Fibroblast of skin of scalp (primary cell): ENCODE measurements at places on chromosomes 2 and 18.

- peak; percentile 49 for DNase-seq
These were observed 124.0 kb downstream of the MDH1 start for GRCh38 chr2:63712748-63713147.

GRCh38 chr18:26021061-26021754, 69.2 kb downstream of the SS18 start:
- no peak for DNase-seq

DNA sequence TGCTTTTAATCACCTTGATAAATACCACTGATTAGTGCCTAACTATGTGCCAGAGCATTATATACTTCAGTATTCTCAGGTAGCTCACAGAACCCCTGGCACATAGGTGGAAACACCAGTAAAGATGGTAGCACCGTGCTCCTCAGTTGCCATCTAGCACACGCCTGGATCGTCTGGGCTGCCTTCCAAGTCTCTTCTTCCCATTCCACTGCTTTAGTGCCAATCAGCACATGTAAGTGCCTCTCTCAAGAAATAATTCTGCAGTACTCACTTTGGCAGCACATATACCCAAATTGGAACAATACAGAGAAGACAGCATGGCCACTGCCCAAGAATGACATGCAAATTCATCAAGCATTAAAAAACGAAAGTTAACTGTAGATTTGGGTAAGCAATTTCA, 13.0 kb downstream of the POLR2D start:
- DNase-seq, result no peak

- DNase-seq, result no peak
These were observed 44.8 kb downstream of the ZNF521 start for GRCh38 chr18:25307192-25307591.

- DNase-seq, result no peak
These were observed 980 bp downstream of the SLC4A3 start for GRCh38 chr2:219628235-219628985.

- DNase-seq, result no peak
These were observed 69.6 kb upstream of the BCL11A start for GRCh38 chr2:60623040-60623439.

DNA sequence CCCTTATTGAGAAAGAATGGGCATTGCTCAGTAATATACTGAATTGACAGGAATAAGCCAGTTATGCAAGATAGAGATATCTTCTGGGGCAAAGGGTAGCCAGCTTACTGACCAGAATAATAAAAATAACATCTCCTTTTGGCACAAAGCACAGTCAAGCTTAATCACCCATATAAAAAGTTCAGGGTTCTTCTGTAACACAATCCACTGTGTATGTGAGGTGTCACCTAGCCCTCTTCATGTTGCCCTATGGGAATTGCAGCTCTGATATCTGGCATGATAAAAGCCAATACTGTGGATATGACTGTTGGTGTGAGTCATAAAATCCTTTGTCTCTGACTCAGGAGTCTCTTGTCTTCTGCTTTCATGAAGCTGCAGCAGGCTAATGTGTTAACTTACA, 90.8 kb downstream of the DSEL start:
- DNase-seq, result peak; percentile 83

DNA sequence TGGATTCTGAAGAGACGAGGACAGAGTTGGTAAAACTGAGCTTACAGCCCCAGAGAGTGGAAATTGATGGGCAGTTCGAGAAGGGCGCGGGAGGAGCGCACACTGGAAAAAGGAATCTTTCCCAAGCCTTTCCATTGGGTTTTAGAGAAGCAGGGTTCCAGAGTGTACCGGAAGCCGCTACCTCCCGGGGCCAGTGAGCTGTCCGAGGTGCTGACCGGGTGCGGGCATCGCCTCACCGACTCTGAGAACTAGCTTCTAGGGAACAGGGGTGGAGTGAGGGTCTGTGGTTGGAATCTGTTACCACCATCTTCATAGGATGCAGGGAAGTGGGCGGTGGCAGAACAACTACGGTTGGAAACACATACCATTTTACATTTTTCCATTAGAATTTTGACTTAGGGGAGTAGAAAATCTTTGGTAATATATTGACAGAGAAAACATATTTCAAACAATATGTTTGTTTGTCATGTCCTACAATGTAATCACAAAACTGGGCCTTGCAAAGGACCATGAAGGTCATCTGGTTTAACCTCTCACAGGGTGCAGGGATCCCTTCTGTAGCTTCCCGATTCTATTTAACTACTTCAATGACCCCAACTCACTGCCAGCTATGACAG, 724 bp downstream of the NMS start:
- DNase-seq, result peak; percentile 32

GRCh38 chr2:68594674-68595492, 48.5 kb upstream of the PROKR1 start:
- DNase-seq, result peak; percentile 43

DNA sequence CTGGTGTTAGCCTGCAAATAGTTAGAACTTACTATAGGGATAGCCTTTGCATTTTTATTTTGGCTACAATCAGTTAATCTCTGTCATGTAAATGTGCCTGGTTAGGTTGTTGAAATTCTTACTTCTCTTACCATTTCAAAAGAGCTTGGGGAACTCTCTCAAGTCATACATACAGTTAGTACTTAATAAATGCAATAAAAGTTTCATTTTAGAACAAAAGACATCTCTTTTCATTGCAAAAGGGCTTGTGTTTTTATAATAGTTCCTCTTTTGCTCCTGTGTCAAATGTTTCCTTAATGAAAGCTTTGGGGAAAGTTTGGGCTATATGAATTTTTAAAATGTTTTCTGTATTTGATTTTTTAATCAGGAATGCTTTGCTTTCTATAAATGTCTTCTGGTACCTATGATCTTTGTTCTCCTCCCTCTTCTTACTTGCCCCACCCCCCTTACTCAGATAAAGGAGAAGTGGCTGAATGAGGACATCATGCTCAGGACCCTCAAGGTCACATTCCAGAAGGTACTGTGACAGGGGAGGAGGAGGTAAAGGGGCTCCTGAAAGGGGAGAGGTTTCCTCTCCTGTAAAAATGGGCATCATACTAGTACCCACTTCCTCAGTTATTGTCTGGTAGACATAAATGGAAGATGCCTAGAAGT, 13.6 kb downstream of the PTPN18 start:
- no peak for DNase-seq

GRCh38 chr18:24735624-24736231, 275.3 kb downstream of the HRH4 start:
- no peak for DNase-seq

DNA sequence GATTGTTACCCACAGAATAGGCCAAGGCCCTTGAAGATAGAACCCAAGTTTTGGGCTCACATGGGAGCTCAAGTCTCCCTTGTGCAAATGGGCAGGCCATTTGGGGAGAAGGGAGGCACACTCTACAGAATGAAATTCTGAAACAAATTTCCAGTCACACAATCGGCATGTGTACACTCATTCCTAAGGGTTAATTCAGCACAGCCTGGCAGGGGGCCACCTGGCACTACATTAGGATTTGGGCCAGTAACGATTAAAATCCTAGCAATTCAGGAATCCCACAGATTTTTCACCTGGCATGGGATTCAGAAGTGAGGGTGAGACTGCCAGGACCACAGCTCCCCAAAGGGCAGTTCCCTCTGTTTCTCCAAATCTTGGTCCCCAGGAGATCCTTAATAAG, 46.4 kb downstream of the BMP10 start:
- peak; percentile 49 for DNase-seq

DNA sequence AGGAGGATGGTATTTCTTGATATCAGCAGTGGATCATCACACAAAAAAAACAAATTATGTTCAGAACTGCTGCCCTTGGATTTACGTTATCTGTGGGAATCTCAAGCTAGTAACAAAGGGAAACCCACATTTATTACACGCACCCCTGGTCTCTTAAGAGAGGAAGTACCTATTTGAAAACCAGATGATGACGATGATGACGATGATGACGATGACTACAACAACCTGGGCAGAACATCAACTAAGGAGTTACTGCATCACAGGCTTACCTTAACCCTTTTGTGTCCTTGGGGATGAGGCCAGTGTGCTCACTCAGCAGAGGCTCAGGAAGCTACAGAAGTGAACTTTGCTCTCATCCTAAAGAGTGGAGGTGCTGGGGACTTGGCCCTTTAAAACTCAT, 169.4 kb downstream of the FSHR start:
- DNase-seq, result no peak

GRCh38 chr2:74413001-74413698, 8.3 kb downstream of the C2orf81 start:
- DNase-seq, result no peak

DNA sequence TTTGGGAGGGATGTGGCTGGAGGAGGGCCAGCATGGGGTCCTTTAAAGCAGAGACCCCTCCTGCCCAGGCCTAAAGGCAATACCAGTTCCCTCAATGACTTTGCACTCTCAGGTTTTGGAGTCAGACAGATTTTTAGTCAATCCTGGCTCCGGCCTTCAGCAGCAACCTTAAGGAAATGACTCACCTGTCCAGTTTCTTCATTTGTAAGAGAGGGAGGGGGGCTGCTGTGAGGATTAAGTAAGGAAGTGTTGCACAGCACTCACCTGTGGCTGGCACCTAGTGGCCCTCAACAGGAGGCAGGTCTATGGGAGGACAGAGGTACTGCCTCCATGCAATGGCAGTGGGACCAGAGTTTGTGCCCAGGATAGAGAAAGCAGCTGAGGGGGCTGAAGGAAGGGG, 13.7 kb downstream of the CNGA3 start:
- DNase-seq, result no peak

- peak; percentile 57 for DNase-seq
These were observed 81.4 kb downstream of the DCDC2C start for GRCh38 chr2:3784731-3785130.

- no peak for DNase-seq
These were observed 780.6 kb downstream of the TSN start for GRCh38 chr2:122535960-122536505.

- DNase-seq, result no peak
These were observed at the start of gene IHH for GRCh38 chr2:219060821-219061791. Gene IHH, minus strand, starts transcription at chr2:219060921. Its CDS starts 454 bp downstream, at chr2:219060467.

DNA sequence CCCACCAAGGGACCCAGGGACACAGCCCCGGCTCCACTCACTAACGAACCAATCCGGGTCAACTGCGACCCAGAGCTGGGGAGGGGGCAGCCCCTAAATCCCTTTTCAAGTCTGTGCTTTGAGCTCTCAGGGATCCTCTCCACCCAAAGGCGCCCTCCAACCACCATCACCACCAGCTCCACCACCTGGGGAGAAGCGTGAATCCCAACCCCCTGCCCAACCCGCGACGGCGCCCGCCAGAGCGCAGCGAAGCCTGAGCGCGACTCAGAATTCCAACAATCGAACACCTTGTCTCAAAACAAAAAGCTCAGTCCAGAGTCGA, 497 bp downstream of the DSC3 start:
- DNase-seq, result no peak

GRCh38 chr2:135386993-135387392, 144.0 kb downstream of the ZRANB3 start:
- DNase-seq, result no peak

DNA sequence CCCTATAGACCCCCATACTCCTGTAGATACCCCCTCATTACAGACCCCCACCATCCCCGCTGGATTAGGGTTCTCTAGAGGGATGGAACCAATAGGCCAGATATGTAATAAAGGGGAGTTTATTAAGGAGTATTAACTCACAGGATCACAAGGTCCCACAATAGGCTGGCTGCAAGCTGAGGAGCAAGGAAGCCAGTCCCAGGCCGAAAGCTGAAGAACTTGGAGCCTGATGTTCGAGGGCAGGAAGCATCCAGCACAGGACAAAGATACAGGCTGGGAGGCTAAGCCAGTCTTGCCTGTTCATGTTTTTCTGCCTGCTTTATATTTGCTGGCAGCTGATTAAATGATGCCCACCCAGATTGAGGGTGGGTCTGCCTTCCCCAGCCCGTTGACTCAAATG, 106.6 kb downstream of the AGAP1 start:
- DNase-seq, result no peak

GRCh38 chr2:36701918-36702317, 5.4 kb downstream of the VIT start:
- no peak for DNase-seq

DNA sequence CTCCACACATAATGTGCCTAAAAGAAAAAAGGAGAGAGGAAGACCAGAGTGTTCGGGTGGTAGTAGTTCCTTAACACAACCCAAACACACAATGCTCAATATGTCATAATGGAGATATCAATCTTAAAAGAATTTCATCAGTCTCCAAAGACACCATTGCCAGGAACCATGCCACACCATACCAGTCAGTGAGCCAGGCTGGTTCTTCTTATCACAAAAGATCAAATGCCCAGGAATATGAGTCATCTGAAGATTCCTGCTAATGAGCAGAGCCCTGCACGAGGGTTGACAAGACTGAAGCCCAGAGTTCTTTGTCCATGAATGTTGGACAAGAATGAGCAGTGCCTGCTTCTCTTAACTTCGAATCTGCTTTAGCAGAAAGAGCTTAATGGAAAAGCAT, 262.3 kb downstream of the ZNF516 start:
- no peak for DNase-seq

- peak; percentile 28 for DNase-seq
These were observed 75.1 kb upstream of the TANK start for GRCh38 chr2:161085149-161085548.

- no peak for DNase-seq
These were observed 31.8 kb downstream of the MBD5 start for GRCh38 chr2:148052687-148053086.
